ENCODE measurements at places on chromosomes 2 and 18.

- DNase-seq: no peak
Measured at GRCh38 chr2:238523158-238524110, 96.7 kb downstream of the ASB1 start.

- DNase-seq: peak; percentile 89
Measured at GRCh38 chr2:195575879-195576401, 81.1 kb upstream of the SLC39A10 start.

- no peak for DNase-seq
Measured at GRCh38 chr2:96304606-96305005, 740 bp downstream of the SNRNP200 start.

- no peak for DNase-seq
Measured at GRCh38 chr2:26173776-26174482, 1.0 kb downstream of the GAREM2 start.

DNA sequence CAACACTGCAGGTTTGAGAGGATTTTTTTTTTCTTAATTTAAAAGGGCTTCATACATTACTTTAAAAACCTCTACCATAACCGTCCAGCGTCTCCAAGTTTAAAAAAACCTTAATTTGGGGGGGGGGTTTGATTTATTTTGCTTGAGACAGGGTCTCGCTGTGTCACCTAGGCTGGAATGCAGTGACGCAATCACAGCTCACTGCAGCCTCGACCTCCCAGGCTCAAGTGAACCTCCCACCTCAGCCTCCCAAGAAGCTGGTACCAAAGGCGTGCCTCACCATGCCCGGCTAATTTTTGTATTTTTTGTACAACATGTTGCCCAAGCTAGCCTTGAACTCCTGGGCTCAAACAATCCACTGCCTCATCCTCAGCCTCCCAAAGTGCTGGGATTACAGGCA is 36.9 kb downstream of the ADAM17 start:
- no peak for DNase-seq

DNA sequence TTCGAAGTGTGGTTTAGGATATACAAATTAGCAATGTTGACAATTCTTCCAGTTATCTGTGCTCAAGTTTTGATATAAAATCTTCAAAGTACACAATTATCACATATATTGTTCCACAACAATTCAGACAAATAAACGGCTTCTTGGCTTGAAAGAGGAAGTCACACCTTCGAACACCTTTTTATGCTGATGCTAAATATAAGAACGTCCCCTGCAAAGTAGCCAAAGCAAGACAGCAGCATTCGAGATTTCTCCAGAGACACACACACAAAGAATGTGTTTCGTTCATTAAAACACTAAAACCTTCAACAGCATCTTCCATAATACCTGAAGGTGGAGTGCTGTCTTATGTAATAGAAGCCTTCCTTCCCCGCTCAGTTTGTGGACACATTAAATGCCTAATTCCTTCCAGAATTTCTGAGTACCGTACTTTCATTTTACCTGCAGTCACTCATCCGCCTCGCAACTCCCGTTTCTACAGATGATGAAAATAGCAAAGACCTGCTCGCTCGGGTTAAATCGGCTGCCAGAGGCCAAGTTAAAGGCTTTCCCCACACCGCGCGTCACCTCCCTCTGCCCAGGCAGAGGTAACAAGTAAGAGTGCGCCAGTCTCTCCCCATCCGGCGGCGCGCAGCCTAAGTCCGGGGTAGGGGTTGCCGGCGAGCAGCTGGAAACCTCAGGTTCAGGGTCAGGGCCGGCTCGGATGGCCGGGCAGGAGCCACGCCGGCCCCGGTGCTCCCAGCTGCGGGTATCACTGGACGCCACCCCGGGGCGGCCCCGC is 847 bp downstream of the SERPINE2 start:
- peak; percentile 66 for DNase-seq

- no peak for DNase-seq
Measured at GRCh38 chr2:22826703-22827102, 558.3 kb upstream of the KLHL29 start.

DNA sequence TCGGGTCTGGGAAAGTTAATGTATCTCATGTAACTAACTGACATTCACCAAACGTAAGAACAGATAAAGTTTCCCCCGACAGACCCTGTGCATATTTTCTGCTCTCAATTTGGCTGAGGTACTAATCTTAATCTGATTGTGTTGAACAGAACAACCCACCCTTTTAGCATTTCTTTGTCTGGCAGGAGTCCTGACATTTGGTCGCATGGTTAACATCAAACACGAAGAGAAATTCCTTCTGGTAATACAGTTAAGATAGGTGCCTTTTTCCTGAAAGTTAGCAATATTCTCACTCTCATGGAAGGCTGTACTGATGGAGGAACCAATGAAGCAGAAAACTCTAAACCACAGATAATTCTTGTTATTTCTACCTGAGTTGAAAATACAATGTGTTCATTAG is 520.8 kb downstream of the PARD3B start:
- no peak for DNase-seq

- no peak for DNase-seq
Measured at GRCh38 chr2:224591220-224591619, 6.1 kb upstream of the CUL3 start.

GRCh38 chr2:73594251-73594650 is 48.0 kb downstream of the NAT8 start:
- no peak for DNase-seq

GRCh38 chr2:239399921-239400595 is 762 bp downstream of the HDAC4 start:
- DNase-seq: peak; percentile 39

- DNase-seq: no peak
Measured at GRCh38 chr2:223532161-223532560, 70.0 kb downstream of the SCG2 start.

GRCh38 chr2:203237346-203238238 is 1.2 kb upstream of the CYP20A1 start:
- no peak for DNase-seq

DNA sequence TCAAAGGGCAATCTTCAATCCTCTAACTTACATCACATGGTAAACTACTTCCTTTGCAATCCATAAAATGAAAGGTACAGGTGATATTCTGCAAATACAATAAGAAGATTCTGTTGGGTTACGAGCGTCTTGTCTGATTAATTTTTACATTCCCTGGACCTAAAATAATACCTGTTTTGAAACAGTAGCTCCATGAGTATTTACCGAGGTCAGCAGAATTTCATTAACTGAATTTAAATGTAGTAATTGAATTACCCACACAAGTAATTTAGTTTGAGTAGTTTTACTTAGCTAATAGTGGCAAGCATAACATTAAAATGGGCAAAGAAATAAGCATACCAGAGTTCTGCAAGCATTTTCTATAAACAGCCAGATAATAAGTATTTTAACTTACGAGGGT is 652.0 kb downstream of the DPP10 start:
- DNase-seq: no peak

- DNase-seq: no peak
Measured at GRCh38 chr2:43454791-43455190, 141.0 kb downstream of the THADA start.

GRCh38 chr18:12076424-12077140 is 17.1 kb upstream of the ANKRD62 start:
- DNase-seq: peak; percentile 20

- DNase-seq: peak; percentile 52
Measured at GRCh38 chr2:179538406-179539123, 273.9 kb upstream of the SESTD1 start.

DNA sequence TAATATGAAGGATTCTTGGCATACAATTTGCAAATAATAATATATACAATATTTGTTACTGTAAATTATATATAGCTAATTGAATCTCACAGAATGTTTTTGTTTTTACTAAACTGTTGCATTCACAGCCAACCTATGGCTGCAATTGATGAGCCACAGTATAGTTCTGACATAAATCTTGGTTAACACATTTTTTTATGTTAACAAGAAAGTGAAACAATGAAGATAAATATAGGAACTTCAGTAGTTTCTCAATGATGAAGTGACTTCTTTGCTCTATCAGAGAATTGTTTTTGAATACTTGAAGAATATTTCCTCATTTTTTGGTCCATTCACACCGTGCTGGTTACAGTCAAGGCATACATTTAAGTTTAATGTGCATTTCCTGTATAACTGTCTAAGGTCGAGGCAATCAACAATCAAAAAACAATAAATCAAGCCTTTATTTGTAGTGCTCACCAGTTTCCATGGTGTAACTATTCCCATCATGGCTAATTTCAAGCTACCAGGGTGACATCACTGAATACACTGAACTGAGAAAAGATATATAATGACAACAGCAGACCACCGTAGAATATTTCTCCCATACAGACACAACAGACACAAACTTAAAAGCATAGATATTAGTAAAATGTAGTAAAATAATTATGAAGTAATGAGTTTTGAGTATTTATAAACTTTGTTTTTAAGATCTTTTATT is 12.9 kb upstream of the ETAA1 start:
- DNase-seq: no peak

Data from epithelial cell of esophagus (primary cell).